ENCODE measurements at places on chromosomes 6 and 20.

GRCh38 chr6:168273441-168274036, 46.0 kb downstream of the DACT2 start:
- no peak for DNase-seq

- no peak for DNase-seq
Measured at GRCh38 chr6:71512256-71512655, 223.6 kb downstream of the OGFRL1 start.

DNA sequence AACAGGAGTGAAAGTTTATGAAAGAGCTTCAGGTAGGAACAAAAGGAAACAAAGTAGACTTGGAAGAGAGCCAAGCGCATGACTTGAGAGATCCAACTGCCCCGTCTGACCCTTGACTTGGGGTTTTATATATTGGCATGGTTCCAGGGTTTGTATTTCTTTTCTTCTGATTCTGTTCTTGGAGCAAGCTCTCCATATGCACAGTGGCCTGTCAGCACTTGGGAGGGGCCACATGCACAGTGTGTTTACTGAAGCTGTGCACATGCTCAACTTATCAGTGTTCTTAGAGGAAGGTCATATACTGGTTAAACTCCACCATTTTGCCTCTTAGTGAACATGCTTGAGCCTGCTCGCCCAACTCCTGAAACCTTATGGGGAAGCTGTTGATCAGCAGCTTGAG, 953.7 kb downstream of the TFAP2A start:
- no peak for DNase-seq

DNA sequence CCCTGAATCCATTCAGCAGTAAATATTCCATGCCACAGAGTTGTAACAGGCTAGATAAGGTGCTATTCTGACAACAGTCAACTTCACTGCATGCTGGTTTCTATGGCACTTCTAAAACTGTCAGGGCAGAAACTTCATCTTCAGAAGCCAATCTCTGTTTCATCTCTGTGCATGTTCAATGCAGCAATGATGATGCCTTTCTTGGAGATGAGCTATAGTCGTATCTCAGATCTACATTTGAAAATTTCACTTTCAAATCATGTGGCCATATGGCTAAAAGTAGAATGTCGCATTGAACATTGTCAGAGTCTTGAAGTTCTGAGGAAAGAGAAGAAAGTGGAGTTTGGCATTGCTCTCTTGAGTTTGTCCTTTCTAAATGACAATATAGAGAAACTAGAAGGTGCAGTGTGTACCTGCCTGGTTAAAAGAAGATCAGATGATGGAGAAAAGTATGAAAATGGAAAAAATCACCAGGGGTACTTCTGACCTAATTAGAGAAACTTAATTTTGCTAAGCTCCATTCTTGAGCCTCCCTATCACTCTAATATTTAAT, 49.0 kb upstream of the VSTM2L start:
- no peak for DNase-seq
